Spleen (tissue), 13 donors: ENCODE measurements at places on chromosomes 7 and 10. TPM values are rescaled to one million over a fixed set of nuclear protein-coding genes. Genes with fewer than 3 reads are reported as not detected.

The P4HA1 gene
- polyA plus RNA-seq: 7.0 TPM

The PPRC1 gene
- polyA plus RNA-seq: 12.1 TPM

The HTR5A gene
- polyA plus RNA-seq: not detected

The CYP3A5 gene
- polyA plus RNA-seq: not detected
